Muscle of leg (tissue), 16 donors: ENCODE measurements at places on chromosomes 13 and 19.
A peak's percentile ranks its signal among the peaks of the same experiment; 100 is the strongest.

- DNase-seq = peak; percentile 83
Measured at GRCh38 chr19:13104360-13104847, 1.7 kb upstream of the LYL1 start.

- no peak for DNase-seq
Measured at GRCh38 chr19:9436358-9436757, 985 bp upstream of the ZNF266 start.

DNA sequence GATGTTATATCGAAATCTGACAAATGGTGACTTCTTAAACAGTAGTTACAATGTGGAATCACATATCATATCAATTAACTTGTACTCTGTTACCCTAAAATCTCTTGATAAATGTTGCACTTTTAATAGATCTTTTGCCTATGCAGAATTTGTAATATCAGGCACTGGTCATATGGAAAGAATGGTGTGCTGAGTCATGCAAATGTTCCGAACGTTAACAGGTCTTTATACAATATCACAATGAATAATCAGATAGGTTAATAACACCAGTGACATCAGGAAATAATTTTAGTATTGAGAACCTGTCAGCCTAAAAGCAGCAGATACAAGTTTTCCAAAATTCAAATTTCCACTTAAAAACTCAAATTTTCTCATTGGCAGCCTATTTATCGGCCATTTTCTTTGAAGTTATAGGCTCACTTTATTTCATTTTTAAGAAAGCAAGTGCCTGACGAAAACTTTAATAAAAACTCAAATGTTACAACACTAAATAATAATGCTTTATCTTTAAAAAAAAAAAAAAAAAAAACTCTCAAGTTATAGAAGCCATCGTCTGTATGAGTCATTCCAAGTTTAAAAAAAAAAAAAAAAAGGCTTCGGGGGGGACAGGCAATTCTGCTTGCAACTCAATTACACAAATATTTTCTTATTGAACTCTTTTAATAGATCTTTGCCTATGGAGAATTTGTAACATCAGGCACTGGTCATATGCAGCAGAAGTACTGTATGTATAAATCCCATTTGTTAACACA, 180.9 kb downstream of the DIAPH3 start:
- no peak for DNase-seq

DNA sequence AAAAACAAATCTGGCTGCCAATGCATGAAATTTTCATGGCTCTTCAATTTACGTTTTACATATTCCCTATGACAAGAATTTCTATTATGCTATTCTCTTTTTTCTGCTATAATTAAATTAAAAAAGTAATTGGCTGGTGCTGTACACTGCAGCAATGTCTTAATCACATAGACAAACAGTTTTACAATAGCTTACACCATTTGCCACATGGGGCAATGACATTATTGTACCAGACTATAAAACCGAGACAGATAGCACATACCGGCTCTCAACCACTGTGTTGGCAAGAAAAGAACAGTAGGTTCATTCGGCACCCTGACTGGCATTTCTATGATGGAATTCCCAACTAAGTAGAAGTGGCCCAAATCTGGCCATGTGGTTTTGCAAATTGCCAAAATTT, 67.7 kb downstream of the DACH1 start:
- DNase-seq = no peak

DNA sequence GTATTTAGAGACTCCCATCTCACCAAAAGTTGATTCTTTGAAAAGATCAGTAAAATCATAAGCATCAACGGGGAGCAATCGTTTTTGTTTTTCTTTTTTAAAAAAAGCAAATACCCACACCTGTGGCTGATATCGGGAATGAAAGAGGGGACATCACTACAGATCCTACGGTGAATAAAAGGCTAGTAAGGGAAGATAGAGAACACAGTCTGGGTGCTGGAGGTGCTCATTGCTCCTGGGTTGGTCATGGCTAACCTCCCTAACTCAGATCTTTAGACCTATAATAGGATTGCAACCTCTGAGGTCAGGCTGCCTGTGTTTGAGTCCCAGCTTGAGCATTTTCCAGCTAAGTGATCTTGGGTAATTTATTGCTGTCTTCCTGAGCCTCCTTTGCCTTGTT, 1.1 kb downstream of the EHD2 start:
- DNase-seq = peak; percentile 45

DNA sequence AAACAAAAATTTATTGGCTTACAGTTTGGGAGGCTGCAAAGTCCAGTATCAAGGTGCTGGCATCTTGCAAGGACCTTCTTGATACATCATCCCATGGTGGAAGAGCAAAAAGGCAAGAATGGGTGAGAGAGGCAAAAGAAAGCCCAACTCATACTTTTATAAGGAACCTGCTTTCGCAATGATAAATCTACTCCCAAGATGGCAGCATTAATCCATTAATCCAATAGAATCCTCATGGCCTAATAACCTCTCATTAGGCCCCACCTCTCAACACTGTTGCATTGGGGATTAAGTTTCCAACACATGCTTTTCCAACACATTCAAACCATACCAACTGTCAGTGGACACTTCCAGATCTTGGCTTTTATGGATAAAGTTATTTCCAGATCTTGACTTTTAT, 48.7 kb upstream of the ZNF507 start:
- no peak for DNase-seq

- no peak for DNase-seq
Measured at GRCh38 chr13:51260154-51260553, 38.0 kb downstream of the FAM124A start.

GRCh38 chr13:94588541-94588940, 7.4 kb downstream of the TGDS start:
- DNase-seq = peak; percentile 73

GRCh38 chr19:19226204-19226603, 14.4 kb downstream of the NCAN start:
- DNase-seq = no peak

DNA sequence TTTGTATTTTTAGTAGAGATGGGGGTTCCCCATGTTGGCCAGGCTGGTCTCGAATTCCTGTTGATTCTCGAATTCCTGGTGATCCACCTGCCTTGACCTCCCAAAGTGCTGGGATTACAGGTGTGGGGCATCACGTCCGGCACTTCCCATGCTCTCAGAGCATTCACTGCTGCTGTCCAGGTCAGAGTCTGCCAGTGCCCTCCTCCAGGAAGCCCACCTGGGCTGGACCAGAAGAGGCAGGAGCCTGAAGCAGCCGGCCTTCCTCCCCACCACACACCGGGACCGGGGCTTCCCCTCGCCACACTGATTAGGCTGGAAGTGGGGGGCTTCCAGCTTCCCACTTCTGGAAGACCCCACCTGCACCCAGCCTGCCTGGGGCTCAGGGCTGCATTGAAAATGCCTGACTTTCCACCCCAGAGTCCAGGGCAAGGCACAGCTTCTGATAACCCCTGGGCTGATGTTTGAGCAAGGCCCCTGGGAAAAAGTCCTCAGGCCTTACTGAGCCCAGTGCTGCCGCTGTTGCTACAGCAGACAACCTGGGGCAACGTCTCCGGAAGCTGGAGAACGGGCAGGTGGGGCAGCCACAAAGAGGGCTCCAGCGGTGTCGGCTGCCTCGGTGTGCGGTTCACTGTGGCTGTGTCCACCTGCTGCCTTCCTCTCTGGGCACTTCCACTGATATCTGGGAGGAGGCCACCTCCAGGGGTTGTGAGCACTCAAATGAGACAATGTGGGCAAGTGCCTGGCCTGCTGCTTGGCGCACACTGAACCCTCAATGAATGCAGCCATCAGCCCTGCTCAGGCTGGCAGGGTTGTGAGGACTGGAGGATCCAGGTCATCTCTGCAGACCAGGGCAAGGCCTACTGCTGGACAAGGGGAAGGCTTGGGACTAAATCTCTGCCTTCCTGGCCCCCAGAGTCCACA, 22.6 kb downstream of the CEBPA start:
- no peak for DNase-seq

- DNase-seq = no peak
Measured at GRCh38 chr13:59823486-59823885, 340.2 kb downstream of the DIAPH3 start.

- DNase-seq = no peak
Measured at GRCh38 chr19:56403261-56403660, 871 bp upstream of the ZNF583 start.

DNA sequence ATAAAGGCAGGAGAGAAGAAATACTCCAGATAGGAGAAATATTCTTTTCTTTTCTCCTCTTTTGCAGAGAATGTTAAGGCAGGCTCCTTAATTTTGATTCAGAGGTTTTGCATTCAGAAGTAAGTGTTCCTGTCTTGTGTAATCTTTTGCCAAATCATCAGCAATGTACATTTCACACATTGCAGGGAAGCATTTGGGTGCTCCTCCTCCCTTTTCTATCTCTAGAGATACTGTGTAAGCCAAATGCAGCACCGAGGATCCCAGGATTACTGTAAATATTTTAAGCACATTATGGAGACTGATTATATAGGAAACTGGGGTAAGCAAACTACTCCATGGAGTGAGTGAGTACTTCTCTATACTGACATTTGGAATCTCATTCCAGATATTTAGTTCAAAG, 7.2 kb downstream of the ATP8A2 start:
- no peak for DNase-seq

- no peak for DNase-seq
Measured at GRCh38 chr13:23859904-23860303, 29.3 kb downstream of the MIPEP start.

DNA sequence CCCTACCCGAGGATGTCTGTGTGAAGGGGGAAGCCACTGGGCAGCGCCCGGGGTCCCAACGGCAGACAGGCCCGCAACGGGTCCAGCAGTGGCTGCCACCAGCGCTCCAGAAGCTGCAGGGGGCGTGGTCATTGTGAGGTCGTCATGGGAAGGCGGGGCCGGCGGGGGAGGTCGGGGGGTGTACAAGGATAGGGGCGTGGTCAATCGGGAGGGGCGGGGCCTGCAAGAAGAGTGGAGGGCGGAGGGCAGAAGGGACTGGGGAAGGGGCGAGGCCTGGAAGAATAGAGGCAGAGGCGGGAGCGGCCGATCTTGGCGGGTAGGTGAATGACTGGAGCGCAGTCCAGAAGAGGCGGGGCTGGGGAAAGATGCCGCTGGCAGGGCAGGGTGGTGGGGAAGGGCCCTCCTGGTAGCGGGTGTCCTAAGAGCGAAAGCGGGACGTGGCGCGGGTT, 4.4 kb downstream of the FUZ start:
- peak; percentile 93 for DNase-seq

DNA sequence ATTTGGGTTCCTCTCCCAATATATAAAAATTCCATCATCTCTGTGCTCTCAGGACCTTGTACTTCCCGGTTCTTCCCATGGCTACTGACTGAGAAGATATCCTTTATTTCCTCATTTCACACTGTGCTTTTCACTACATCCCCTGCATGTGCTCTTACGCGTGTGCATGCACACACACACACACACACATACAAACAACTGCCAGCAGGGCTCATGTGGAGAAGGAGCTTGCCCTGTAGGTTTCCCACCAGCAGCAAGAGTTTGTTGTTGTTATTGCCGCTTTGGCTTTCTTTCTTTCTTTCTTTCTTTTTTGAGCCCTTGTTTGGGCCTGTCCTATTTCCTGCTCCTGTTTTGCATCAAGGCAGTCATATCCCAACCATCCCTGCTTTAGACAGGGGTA, 43.6 kb downstream of the TEX26 start:
- DNase-seq = no peak

DNA sequence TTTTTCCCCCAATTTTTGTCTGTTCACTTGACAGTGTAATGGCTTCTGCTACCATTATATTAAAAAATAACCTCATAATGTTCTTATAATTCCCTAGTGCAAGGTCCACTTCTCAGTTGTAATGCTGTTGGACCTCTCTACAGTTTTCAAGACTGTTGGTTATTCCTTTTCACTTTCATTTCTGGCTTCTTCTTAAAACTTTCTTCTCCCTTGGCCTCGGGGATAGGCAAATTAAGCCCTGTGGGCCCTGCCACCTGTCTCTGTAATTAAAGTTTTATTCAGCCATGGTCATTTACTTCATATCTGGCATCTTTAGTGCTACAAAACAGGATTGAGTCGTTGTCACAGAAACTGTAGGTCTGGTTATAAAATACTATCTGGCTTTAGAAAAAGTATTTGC, 313.5 kb downstream of the KLF12 start:
- DNase-seq = no peak

DNA sequence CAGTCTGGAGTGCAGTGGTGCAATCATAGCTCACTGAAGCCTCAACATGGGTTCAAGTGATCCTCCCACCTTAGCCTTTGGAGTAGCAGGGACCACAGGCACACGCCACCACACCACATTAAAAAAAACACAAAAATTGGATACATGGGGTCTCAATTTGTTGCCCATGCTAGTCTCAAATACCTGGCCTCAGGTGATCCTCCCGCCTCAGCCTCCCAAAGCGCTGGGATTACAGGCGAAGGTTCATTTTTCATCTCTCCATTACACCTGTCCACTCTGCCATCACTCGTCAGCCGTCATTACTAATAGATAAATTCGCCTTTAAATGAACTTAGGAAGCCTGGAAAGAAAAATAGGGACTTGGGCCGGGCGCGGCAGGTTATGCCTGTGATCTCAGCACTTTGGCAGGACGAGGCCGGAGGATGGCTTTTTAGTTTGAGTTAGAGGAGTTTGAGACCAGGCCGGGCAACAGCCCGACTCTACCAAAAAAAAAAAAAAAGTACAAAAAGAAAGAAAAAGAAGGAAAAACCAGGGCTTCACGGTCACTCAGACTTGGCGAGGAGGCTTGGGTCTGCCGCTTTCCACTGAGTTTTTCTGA, 685 bp upstream of the SUPT5H start:
- peak; percentile 56 for DNase-seq

DNA sequence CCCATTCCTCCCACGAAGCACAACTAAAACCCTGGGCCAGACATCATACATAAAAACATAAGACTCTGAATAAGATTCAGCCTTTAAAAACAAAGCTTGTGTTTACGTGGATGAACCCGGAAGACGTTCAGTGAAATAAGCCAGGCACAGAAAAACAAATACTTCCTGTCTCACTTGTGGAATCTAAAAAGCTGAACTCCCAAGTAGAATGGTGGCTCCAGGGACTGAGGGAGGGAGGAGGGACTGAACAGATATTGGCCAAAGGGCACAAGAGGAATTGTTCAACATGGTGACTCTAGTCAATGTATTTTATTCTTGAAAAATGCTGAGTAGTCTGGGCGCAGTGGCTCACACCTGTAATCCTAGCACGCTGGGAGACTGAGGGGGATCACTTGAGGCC, 35.7 kb upstream of the TPM4 start:
- DNase-seq = peak; percentile 49

- peak; percentile 92 for DNase-seq
Measured at GRCh38 chr13:109700176-109700575, 86.2 kb downstream of the IRS2 start.

- peak; percentile 85 for DNase-seq
Measured at GRCh38 chr13:113122550-113123225, at the start of gene F10. TSS of gene F10 (plus strand) at chr13:113122799. CDS start at chr13:113122856, 57 bp downstream.

GRCh38 chr19:18651300-18651699, 14.5 kb downstream of the KLHL26 start:
- no peak for DNase-seq

GRCh38 chr13:97261254-97262005, 39.3 kb downstream of the MBNL2 start:
- DNase-seq = no peak

DNA sequence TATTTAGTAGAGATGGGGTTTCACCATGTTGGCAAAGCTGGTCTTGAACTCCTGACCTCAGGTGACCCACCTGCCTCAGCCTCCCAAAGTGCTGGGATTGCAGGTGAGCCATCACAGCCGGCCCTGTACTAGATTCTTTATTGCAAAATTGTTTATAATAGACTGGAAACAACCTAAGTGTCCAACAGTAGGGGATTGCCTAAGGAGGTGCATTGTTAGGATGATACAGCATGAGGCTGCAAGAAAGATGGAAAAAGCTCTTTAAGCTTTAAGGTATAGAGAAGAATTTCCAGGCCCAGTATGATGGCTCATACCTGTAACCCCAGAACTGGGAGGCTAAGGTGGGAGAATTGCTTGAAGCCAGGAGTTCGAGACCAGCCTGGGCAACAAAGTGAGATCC, 8.2 kb downstream of the BCAT2 start:
- DNase-seq = no peak

GRCh38 chr13:96214824-96215445, 125.0 kb downstream of the HS6ST3 start:
- DNase-seq = no peak
